ENCODE measurements at places on chromosomes 1 and 21.

DNA sequence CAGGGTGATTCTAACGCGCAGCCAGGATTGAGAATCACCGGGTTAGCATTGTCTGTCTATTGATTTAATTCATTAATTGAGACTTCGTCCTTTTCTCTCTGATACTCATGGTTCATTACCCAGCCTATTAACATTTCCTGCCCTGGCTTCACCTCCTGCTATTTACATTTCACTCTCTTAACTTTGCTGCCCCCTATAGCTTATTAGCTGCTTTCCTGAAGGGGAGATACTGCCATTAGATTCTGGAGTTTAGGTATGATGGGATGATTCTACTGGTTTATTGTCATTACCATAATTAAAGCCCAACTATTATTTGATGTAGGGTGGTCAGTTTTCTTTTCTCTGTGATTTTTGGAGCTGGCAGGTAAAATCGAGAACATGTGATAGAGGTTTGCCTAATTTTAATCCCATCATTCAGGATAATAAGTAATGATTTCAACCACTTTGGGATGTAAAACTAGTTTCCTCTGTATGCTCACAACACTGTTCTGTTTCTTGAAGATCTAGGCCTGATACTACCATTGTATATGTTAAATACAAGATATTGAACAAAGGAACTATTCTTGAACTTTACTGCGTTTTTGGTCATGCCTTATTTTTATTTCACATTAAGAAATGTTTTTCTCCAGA lies 6.4 kb downstream of the PPP2R5A start:
- DNase-seq: no peak

DNA sequence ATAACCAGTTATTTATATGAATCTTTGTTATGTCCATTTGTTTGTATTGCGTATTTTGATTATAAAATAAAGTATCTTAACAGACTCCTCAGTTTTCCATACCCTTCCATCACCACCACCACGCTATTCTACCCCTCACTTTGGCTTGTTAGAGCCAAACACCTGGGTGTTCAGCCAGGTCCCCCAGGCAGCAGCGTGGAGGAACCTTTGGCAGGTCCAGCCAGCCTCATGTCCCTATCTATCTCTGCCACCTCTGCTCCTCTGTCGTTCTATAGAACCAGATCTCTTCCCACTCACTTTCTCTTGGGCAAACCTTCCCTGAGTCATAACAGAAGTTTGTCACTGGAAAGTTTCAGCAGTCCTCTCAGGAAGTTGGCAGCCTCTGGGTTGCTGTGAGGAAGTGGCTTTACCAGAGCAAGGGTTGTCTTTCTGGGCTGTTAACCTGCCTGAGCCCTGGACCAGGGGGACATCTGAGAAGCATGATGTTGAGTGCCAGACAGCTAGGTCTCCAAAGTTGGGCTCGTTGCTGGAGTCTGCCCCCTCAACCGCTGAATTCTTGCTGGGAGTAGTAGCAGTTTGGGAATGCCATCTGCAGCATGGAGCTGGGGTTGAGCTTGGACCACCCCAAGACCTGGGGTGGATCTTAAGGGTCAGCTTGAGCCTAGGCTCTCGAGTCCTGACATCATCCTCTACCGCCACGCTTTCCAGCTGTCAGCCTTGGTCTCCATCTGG lies 996 bp upstream of the SH3BGRL3 start:
- DNase-seq: no peak

- DNase-seq: no peak
Observed at GRCh38 chr1:108570128-108570527, 10.2 kb downstream of the EEIG2 start.

- DNase-seq: no peak
Observed at GRCh38 chr1:35029761-35030160, 2.0 kb downstream of the ZMYM6 start.

DNA sequence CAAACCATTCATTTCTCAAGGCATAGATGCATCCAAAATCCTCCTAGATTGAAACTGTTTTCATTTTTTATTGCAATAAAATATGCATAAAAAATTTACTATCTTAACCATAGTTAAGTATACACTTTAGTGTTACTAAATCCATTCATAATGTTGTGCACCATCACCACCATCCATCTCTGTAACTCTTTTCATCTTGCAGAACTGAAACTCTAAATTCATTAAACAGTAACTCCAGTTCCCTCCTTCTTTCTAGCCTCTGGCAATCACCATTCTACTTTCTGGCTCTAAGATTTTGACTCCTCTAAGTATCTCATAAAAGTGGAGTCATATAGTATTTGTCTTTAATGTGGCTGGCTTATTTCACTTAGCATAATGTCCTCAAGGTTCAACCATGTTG lies 236.8 kb downstream of the SMYD3 start:
- DNase-seq: no peak
